Hypothalamus (tissue), 51 donors: ENCODE measurements at places on chromosomes 1 and 21.
A peak's percentile ranks its signal among the peaks of the same experiment; 100 is the strongest.

- no peak for DNase-seq
Measured at GRCh38 chr1:30450818-30451233, 272.6 kb downstream of the MATN1 start.

DNA sequence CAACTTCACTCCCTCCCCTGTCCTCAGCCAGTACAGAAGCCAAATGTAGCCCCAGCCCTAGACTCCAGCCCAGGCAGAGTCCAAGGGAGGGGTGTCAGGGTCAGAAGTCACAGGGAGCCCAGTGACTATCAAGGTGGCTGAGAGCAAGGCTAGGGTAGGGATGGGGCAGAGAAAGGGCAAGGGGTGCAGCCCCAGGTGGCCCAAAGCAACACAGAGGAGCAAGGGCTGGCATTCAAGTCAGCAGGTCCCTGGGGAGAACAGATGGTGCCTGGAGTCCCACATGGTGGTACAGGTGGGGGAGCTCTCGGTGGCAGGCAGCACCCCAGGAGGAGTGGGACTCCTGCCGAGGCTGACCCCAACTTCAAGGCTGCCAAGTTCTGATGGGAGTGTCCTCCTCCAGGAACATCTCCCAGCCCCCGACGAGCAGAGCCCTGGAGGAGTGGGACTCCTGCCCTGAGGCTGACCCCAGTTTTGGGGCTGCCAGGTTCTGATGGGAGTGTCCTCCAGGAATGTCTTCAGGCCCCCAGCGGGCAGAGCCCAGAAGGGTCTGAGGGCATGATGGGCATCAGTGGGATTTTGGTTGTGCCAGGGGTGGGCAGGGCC, 3.7 kb upstream of the DVL1 start:
- DNase-seq = no peak

DNA sequence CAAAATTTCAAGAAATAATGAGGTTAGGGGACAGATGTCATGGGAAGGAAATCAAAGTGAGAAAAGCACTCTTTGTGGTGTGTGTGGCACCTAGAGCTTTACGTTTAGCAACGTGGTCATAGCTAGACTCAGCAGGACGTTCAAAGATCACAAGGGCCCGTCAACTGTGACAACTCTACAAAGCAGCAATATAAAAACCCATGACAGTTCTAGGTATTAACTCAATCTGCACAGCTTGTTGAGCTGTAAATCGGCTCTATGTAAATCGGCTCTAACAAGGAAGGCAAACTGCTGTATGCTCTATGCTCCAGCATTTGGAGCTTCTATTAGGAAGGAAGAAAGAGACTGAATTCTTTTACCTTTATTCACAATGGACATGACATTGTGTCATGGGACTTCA, 64.8 kb downstream of the TP53BP2 start:
- no peak for DNase-seq

DNA sequence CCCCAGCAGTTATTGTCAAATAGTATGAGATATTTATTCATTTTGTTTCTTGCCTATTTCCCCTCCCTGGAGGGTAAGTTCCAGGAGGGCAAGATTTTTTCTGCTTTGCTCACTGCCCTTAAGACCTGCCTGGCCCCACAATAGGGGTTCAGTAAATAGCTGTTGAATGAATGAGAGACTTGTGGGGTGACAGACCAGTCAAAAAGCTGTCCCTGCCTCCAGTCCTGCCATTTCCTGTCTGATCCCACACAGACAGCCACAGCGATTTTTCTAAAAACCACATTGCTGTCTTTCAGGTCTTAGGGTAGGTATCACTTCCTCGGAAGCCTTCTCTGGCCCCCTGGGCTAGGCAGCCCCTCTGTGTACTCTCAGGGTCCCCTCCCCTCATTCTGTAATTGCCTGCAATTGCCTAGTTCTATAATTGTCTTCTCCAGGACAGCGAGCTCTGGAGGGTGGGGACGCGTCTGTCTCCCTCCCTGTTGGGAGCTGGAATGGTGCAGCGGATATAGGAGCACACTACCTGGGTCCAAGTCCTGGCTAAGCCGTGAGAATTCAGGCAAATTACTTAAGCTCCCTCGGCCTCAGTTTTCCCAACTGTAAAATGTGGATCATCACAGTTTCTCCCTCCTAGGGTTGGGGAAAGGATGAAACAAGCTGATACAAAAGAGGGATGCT, 1.8 kb upstream of the EXTL1 start:
- DNase-seq = no peak

GRCh38 chr1:218953386-218953785, 220.3 kb upstream of the LYPLAL1 start:
- DNase-seq = no peak

GRCh38 chr21:25938658-25939395, 204.1 kb downstream of the GABPA start:
- no peak for DNase-seq

DNA sequence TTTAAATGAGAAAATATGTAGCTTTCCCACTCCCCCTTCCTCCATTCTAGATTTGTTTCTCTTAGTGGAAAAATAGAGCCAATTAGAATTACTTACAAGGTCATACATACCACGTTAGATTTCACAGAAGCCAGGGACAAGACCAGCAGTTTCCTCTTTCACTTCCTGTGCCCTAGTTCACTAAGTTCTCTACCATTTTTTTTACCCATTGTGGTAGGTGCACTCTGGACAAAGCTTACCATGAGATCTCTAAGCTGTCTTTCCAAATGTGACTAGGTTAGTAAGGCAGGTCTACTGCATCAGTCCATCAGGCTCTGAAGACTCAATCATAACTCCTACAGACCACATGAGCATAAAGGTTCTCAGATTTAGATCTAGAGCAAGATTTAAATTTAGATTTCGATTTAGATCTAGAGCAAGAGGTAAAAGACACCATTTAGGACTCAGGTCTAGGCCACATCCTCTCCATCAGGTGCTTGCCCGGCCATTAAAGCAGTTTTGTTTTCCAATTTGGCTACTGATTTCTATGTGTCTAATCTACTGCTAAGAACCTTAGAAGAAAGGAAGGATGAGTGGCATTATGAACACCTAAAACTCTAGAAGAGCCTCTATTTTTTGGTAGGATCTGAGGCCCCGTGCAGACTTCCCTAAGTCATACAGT, 235.3 kb downstream of the FAF1 start:
- DNase-seq = no peak

DNA sequence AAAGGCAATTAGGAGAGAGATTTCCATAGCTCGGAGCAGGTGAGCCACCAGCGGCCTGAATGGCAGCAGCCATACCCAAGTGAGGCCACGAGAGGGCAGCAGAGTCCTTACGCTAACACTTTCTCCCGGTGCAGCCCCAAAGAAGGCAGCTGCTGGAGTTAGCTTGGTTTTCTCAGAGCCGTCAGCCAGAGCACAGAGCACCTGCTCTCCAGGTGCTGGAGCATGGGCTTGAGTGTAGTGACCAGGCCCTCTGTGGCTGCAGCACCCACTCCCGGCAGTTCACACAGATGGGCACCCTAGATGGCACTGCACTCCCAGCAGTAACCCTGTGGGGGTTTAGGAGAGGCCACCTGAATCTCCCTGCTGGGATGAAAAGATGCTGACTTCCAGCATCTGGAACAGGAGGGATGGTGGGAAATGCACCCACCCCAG, 45.8 kb downstream of the TMCC2 start:
- peak; percentile 84 for DNase-seq

DNA sequence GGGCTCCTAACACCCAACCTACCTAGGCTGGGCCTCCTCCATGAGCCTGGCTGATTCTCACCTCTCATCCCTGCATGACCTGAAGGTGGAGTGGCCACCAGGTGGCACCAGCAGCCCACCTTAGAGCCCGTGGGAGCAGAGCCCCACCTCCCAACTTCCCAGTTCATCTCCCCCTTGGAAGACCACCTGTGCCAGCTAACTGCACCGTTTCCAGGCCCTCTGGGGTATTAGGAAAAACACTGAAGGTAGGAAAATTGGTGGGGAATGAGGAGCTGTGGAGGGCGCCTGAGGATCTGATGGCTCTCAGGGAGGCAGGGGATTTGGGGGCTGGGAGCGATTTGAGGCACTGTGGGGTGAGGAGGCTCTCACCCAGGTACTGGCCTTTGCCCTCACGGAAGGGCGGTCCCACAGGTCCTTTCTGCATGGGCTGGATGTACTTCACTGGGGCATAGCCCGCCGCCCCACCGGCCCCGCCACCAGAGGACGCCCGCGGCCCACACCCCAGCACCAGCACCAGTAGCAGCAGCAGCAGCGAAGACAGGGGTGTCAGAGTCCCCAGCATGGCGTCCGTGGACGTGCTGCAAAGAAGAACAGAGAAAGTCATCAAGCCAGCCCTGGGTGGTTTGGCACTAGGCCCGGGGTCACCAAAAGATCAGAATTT, 11.1 kb downstream of the ADPRS start:
- peak; percentile 74 for DNase-seq

GRCh38 chr1:180522213-180522515, 19.8 kb upstream of the ACBD6 start:
- DNase-seq = no peak

DNA sequence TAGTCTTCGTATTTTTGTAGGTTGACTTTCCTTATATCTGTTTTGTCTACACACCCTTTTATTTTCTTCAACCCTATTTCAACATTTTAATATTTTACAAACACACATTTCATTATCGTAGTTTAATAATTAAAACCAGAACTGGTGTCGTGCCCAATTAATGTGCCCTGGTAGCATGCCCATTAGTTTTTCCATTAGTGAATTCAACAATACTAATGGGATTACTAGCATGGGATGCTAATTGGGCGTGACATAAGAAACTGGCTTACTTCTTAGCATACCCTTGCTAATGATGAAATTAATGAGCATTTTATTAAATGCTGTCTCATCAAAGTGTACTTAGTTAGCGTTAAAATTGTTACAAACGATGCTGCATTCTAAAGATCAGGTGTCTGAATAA, 332.7 kb downstream of the USH2A start:
- no peak for DNase-seq

GRCh38 chr1:187067160-187067559, 238.4 kb downstream of the PLA2G4A start:
- DNase-seq = no peak

GRCh38 chr21:42340187-42341050, 10.4 kb downstream of the TFF2 start:
- no peak for DNase-seq

DNA sequence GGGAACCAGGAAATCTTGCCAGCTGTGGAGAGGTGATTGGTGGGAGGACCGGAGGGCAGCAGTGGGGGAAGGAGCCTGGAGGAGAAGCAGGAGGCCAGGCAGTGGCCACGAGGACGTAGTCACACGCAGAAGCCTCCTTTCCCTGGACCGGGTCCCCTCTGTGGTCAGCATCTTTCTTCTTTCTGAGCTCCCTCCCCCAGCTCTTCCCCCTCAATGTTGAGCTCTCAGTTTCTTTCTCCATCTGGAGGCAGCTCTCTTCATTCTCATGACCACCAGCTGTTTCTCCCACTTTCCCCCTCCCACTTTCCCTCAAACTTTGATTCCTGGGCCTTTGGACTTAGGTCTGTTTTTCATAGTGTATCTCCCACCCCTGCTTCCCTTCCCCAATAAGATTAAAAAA, 18.3 kb downstream of the KIRREL1 start:
- no peak for DNase-seq

- no peak for DNase-seq
Measured at GRCh38 chr1:204894031-204894430, 23.4 kb downstream of the NFASC start.

GRCh38 chr1:23452011-23452411, 27.5 kb upstream of the TCEA3 start:
- no peak for DNase-seq

DNA sequence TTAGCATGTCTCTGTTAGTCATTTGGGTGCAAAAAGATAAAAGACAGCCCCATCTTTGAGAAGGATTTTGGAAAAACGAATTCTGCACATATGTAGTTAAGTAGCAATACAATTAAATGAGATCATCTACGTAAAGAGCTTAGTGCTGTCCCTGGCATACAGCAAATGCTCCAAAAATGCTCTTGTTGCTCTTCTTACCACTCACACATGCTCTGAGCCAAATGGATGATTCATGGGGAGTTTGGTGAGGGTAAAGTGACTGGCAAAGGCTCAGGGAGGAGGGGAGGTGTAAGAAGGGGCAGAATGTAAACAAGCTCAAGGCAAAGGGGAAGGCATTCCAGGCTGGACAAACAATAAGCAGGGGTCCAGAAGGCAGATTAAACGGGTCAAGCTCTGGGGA, 191.9 kb downstream of the AK5 start:
- DNase-seq = no peak

DNA sequence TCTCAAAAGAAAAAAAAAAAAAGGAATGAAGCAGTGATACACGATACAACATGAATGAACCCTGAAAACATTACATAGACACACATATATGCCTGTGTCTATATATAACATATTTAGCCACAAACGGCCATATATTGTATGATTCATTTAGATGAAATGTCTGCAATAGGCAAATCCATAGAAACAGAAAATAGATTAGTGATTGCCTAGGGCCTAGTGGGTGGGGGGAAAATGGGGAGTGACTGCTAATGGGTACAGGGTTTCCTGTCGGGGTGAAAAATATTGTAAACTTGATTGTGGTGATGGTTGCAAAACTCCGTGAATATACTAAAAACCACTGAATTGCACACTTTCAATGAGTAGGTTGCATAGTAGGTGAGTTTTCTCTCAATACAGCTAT, 6.0 kb upstream of the H6PD start:
- DNase-seq = no peak

DNA sequence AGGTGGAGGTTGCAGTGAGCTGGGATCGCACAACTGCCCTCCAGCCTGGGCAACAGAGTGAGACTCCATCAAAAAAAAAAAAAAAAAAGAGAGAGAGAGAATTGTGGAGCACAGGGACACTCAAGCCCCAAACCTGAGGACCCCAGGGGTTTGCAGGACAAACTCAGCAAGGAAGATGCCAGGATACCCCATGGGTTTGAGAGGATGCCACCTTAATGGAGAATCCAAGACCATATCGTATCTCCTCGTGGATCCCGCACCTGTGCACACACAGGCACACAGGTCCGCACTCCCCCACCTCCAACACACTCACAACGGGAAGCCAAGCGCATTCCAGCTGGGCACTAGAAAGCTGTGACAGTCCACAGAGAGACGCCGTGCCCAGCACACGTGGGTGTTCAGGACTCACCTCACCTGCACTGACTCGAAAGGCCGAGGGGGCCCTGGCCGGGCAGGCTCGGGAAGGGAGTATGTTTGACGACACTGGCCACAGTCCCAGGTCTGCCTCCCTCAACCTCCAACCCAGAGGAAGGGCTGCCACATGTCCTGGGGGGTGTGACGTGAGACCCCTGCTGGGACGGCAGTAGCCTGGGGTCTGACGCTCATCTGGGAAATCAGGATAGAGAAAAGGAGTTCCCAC, 11.1 kb downstream of the CHD5 start:
- no peak for DNase-seq

GRCh38 chr1:197915862-197916499, 1.2 kb upstream of the LHX9 start:
- DNase-seq = no peak

GRCh38 chr1:214328770-214329469, 48.0 kb downstream of the SMYD2 start:
- peak; percentile 83 for DNase-seq

GRCh38 chr1:37606481-37607263, 10.9 kb upstream of the GNL2 start:
- DNase-seq = no peak

GRCh38 chr1:89703469-89703868, 70.5 kb downstream of the LRRC8C start:
- no peak for DNase-seq

GRCh38 chr1:160082926-160083325, 1.6 kb downstream of the KCNJ9 start:
- no peak for DNase-seq
